ENCODE measurements at places on chromosomes 2 and 18. TPM values are rescaled to one million over a fixed set of nuclear protein-coding genes. Genes with fewer than 3 reads are reported as not detected.
A peak's percentile ranks its signal among the peaks of the same experiment; 100 is the strongest.

DNA sequence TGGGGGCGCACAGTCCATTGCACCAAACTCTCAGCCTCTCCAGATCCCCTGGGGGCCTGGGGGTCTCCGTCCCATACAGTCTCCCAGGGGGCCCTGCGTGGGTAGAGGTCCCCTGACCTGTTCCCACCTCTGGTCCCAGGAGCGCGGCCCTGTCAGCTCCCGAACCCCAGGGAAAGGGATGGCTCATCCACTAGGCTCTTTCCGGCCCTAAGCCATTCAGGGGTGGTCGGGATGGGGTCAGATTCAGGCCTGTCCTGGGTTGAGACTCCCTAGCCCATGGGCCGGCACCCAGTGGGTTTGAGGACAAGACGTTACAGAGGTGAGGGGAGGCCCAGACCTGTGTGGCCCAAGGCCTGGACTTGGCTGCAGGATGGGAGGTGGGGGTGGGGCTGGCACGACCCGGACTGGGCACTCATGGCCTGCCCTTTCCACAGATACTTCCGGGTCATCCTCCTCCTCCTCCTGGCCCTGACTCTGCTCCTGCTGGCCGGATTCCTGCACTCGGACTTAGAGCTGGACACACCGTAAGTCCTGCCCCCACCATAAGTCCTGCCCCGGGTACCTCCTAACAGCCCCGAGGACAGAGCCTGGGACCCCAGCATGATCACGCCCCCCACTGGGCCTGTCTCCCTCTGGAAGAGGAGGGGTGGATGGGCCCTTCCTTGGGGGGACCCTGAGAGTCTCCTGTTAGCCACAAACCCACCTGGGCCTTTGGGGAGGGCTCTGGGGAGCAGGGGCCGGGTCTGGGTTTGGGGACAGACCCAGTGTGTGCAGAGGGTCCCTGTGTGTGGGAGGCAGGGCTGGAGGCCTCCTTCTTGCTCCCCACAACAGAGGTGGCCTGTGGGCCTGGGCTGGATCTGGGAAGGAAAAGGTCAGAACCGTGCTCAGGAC, 10.1 kb upstream of the NEU4 start:
- peaks cover 24% of the 10 kb centered on the region for H3K4me1 ChIP-seq
- no peaks in the 10 kb centered on the region for H3K36me3 ChIP-seq
- H3K27ac ChIP-seq: peak overlapping the region; percentile 12
- peak overlapping the region; percentile 54 for H3K4me3 ChIP-seq

- H3K27me3 ChIP-seq: no peaks in the 10 kb centered on the region
- H3K4me1 ChIP-seq: peaks cover 36% of the 10 kb centered on the region
- no peak for DNase-seq
- no peak overlapping the region for H3K27ac ChIP-seq
- H3K36me3 ChIP-seq: peaks cover 2% of the 10 kb centered on the region
- no peak overlapping the region for H3K4me3 ChIP-seq
Measured at GRCh38 chr2:173943738-173944137, 21.4 kb downstream of the SP3 start.

DNA sequence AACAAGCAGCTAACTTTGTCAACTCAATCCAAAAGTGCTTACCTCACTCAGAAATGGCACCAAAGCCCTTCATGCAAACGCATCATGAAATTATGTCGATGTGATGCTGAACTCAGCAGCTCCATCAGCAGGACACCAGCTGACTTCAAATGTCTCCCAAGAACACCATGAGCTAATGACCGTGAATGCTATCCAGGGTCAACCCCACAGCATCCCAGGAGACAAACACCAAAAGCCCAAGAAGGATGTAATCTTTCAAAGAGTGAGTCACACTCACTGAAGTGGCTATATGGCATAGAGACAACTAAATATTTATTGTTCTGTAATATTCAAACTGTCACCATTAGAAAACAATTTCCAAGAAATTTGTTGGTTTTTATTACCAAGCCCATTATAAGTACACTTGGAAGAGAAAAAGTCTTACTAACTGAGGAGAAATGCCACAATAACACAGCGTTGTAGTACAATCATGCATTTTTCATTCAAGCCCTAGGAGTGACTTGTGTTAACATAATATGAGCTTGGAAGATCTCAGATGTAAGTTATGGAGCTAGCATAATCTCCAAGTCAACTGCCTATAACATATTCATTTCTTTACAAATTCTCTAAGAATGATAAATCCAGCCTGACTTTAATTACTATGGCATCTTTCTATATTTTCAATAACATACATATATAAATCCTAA, 165.0 kb upstream of the CCDC68 start:
- H3K4me3 ChIP-seq: no peak overlapping the region
- H3K36me3 ChIP-seq: no peaks in the 10 kb centered on the region
- DNase-seq: no peak
- no peaks in the 10 kb centered on the region for H3K4me1 ChIP-seq

Gene ANKRD23
- 0.35 TPM for total RNA-seq

Gene ACVR1C
- total RNA-seq: 0.59 TPM

Gene STPG4
- total RNA-seq: 0.15 TPM

DNA sequence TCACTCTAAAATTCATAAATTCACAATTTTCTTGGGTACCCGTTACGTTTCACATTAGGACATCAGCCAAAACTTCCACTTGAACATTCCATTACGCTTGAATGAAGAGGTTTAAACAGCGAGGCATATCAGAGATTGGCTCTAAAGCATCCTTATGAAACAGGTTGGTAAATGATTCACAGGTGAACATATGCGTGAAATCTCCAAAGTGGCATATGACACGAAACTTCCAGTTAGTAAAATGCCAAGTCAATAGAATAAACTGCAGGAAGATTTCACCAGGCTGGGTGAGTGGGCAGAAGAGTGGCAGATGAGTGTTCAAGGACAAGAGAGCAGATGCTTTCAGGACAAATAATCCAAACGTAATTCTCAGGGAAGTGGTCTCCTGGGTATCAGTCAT, 33.9 kb upstream of the GLS start:
- no peaks in the 10 kb centered on the region for H3K27me3 ChIP-seq
- peak; percentile 46 for DNase-seq
- no peak overlapping the region for H3K4me3 ChIP-seq

DNA sequence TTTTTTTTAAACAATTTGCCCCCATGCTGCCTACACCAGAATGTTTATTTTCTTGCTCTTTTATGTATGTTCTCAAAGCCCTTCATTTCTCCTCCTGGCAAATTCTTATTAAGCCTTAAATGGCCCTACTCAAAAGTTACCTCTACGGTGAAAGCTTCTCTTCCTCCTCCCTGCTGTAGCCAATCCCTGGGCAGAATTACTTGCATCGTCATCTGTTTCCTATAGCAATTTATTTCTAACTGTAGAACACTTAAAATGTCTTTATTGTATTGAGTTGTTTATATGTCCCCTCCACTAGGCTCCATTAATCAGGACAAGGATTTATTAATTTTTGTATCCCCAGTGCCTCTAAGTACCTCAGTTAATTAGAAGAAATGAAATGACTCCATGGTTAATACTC, 2.5 kb upstream of the RAD51AP2 start:
- peaks cover 14% of the 10 kb centered on the region for H3K27me3 ChIP-seq
- H3K27ac ChIP-seq: no peak overlapping the region
- no peak overlapping the region for H3K4me3 ChIP-seq

- H3K4me3 ChIP-seq: no peak overlapping the region
- no peaks in the 10 kb centered on the region for H3K4me1 ChIP-seq
- H3K36me3 ChIP-seq: no peaks in the 10 kb centered on the region
Measured at GRCh38 chr2:13791019-13791547, 841.4 kb upstream of the LRATD1 start.

DNA sequence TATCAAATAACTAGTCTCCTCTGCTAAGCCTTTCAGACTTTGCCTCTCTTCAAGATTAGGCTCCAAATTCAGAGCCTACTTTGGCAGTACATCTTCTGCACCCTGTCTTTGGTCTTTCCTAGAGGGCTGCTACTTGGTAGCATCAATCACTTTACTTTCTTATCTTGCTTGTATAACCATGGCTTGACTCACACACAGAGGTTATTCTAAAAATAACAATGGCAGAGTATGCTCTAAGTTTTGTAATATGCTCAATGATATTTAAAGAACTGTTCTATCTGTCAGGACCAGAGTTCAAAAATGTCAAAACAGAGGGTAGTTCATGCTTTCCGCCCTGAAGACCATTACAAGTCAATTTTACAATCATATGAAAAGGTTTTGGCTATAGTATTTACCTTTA, 27.7 kb downstream of the THOC1 start:
- H3K36me3 ChIP-seq: peaks cover 17% of the 10 kb centered on the region
- H3K27ac ChIP-seq: no peak overlapping the region
- no peak overlapping the region for H3K4me3 ChIP-seq
- no peak for DNase-seq

DNA sequence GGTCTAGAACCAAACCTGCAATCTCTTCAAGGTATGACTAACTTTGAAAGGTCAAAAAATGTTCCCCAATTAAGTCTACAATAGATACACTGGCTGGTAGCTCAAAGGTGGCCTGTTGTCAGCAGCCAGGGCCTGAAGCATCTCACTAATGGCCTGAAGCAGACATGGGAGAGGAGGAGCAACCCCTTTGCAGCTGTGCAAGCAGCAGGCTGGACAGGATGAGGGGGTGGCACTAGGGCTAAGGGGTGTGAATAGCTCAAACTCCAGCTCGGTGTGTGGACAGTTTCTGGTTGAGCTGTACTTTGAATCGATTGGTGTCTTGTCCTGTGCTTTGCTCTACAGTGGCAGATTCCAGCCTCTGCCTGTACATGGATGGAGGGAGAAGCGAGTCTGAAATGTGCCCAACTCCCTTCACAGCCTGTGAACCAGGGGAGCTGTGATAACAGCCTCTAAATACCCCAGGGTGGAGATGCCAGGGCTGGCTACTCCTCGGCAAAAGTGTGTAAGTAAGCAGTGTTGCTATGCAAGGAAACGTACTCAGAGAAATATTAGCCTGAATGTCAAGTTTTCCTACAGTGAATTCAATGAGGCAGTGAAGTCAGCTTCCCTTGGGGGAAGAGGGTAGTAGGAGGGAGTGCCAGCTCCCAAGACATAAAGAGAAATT, 34.7 kb upstream of the DTNB start:
- H3K27ac ChIP-seq: peak overlapping the region; percentile 21
- H3K27me3 ChIP-seq: no peaks in the 10 kb centered on the region
- no peaks in the 10 kb centered on the region for H3K36me3 ChIP-seq
- H3K4me3 ChIP-seq: no peak overlapping the region
- peaks cover 59% of the 10 kb centered on the region for H3K4me1 ChIP-seq
- peak; percentile 86 for DNase-seq

Data from HepG2 (cell line).